ENCODE measurements at places on chromosomes 11 and 22. TPM values are rescaled to one million over a fixed set of nuclear protein-coding genes. Genes with fewer than 3 reads are reported as not detected.

TSSK2 gene
- total RNA-seq, result not detected

RAB39A gene
- not detected for total RNA-seq

SCN3B gene
- total RNA-seq, result not detected

FOSL1 gene
- 8.2 TPM for total RNA-seq

STK33 gene
- 1.1 TPM for total RNA-seq

GCAT gene
- 26.9 TPM for total RNA-seq

MS4A15 gene
- not detected for total RNA-seq

FAM227A gene
- 0.35 TPM for total RNA-seq

OR8D4 gene
- not detected for total RNA-seq

VWCE gene
- total RNA-seq, result 6.6 TPM

CREB3L1 gene
- total RNA-seq, result 0.12 TPM

SLC5A4 gene
- total RNA-seq, result not detected

MUC2 gene
- total RNA-seq, result not detected

TMEM86A gene
- total RNA-seq, result 0.05 TPM

ENTHD1 gene
- 0.81 TPM for total RNA-seq

GRM5 gene
- not detected for total RNA-seq

ASPHD2 gene
- total RNA-seq, result 4.7 TPM

DCUN1D5 gene
- 58.4 TPM for total RNA-seq

KDM4D gene
- 2.1 TPM for total RNA-seq

IL17RA gene
- 10.7 TPM for total RNA-seq

LRRC56 gene
- 1.3 TPM for total RNA-seq

TMPRSS4 gene
- total RNA-seq, result not detected

HTR3B gene
- total RNA-seq, result not detected

PTPN5 gene
- not detected for total RNA-seq

CAT gene
- total RNA-seq, result 28.3 TPM

MISFA gene
- 0.67 TPM for total RNA-seq

PKP3 gene
- not detected for total RNA-seq

CD59 gene
- 59.9 TPM for total RNA-seq

IL18 gene
- total RNA-seq, result not detected

TMEM123 gene
- 255 TPM for total RNA-seq

NPAS4 gene
- not detected for total RNA-seq

PAX6 gene
- total RNA-seq, result 1.5 TPM

SYCE3 gene
- total RNA-seq, result 0.91 TPM
